Cortex of kidney (tissue), 1 donor: ENCODE measurements at places on chromosomes 3 and 15.

DNA sequence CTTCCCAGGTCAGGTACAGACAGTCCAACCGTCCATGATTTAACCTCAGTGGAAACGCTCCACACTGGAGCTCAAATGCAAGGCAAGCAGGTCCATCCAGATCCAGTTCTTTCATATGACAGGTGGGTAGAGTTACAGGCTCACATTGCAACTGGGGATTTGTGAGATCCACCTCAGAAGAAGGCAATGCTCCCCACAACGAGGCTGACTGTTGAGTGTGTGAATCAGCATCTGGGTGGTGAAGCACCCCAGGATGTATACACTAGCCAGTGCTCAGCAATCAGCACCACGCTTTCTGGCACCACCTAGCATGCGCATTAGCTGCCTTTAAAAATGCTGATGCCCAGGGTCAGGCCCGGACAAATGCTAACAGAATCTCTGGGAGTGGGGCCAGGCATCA lies 343.5 kb upstream of the ICE2 start:
- DNase-seq, result no peak

GRCh38 chr15:90165157-90165556 lies 36.0 kb upstream of the SEMA4B start:
- no peak for DNase-seq

DNA sequence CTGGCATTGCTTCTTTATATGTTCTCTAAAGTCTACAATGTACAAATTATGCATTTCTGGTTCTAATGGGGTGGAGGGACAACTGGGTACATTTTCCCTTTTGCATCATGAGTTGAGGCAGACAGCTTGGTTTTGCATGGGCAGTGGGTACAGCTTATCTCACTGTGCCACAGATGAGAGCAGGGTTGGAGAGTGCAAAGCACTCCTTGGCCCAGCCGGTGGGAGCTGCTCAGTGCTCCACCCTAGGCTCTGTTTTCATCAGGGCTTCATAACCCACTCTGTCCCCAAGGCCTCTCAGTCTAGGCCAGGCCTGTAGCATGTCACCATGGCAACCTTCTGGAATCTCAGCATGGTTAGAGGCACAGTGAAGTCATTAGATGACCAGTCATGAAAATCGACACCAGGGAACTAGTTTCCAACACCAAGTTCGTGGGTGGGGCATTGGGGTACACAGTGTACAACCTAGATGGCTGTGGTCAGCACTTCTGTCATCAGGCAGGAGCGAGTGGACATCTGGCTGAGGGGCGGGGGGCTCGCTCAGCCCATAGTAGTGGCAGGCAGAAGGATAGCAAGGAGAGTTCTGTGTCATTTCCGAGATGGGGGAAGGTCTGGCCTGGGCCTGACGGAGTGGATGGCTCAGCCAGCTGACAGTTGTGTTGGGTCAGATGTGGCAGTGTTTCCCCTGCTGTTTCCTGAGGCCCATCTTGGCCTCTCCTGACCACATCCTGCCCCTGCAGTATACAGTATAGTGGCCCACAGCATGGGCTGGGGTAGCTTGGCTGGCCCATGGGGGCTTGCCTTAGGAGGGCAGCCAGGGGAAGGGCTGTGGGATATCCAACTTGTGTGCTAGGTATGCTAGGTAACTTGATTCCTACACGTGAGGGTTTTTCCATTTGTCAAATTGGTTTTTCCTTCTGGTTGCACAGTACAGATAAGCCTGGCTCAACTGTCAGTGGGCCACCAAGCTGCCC lies 75.7 kb upstream of the PRR23C start:
- DNase-seq, result no peak

- no peak for DNase-seq
Observed at GRCh38 chr3:177459401-177459800, 262.1 kb upstream of the TBL1XR1 start.

DNA sequence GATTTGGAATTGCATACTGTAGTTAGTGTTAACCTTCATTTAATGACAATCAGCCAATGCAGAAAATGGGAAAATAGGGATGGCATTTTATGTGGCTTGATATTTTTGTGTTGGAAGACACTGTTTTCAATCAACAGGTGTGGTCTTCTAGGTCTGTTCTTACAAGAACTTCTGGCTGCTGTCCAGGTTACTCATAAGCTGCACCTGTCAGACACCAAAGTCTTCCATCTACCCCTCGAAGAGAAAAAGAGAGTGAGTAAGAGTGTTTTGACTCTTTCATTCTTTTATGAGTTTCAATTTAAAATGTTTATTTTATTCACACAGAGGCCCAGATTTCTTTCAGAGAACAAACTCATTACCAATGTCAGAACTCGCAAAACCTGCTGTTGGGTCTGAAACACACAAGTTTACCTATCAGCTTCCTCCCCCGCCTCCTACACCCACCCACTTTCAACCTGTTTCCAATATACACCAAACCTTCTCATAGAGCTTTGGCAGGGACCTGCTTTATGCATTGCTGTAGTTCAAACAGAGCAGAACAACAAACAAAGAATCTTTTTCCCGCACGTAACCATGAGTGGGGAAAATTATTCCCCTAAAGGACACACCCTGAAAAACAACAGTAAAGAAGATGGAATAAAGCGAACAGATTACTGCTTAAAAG lies 767.7 kb upstream of the ALCAM start:
- DNase-seq, result no peak

DNA sequence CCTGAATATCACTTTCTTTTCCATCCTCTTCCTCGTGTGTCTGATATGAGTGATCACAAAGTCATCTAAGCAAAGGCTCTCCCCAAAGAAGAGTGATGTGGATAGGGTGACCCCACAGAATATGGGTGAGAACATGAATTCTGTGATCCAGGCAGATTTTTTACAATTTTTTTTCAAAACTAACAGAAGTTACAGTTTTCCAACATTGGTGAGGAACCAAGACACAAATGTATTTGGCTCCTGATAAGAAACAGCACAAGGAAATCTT lies 27.0 kb downstream of the ANXA2 start:
- no peak for DNase-seq

DNA sequence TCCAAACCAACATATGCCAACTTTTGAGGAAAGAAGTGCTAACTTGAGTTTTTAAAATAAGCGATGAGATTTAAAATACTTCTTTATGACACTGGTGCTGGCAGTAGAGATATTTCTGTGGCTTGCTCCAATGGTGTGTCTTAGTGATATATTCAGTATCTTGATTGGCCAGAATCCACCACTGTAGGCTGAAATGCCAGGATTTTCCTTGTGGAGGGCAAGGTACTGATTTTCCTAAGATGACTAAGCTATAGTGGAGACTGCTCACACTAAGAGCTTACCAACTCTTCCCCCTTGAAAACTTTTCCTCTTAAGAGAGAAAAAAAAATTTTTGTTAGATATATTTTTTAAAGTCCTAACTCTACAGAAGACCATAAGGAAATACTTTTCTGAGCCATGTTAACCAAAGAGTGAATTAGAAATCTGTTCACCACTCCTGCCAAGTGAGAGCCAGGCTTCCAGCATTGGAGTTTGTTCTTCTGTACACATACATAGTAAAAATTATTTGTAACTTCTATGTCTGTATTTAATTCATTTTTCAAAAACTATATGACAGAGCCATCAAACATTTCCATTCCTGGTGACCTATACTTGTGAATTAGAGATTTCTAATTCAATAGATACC lies 109.1 kb downstream of the PPP2R3A start:
- no peak for DNase-seq

DNA sequence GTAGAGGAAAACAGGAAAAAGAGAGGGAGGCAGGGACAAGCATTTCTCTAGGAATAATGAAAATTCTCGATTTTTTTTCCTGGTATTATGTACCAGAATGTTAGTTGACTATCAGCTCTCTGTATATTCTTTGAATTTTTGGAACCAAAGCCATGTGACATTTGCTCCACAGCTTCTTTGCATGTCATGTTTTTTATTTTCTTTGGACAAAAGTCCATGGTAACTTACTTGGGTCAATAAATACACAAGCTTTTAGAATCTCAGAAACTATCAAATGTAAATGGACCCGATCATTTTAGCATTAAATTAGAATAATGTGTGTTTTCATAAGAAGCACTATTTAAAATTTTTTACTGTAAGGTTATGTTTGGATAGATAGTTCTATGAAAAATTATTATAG lies 320.5 kb downstream of the ZIC1 start:
- DNase-seq, result no peak

GRCh38 chr3:151276687-151277042 lies 1.7 kb downstream of the P2RY14 start:
- DNase-seq, result no peak

- no peak for DNase-seq
Observed at GRCh38 chr15:70012895-70013294, 84.8 kb downstream of the TLE3 start.

GRCh38 chr15:57064033-57064432 lies 145.6 kb downstream of the TCF12 start:
- no peak for DNase-seq

- DNase-seq, result no peak
Observed at GRCh38 chr3:134477938-134478337, 7.8 kb downstream of the ANAPC13 start.

GRCh38 chr15:70584838-70585706 lies 178.3 kb downstream of the UACA start:
- no peak for DNase-seq

DNA sequence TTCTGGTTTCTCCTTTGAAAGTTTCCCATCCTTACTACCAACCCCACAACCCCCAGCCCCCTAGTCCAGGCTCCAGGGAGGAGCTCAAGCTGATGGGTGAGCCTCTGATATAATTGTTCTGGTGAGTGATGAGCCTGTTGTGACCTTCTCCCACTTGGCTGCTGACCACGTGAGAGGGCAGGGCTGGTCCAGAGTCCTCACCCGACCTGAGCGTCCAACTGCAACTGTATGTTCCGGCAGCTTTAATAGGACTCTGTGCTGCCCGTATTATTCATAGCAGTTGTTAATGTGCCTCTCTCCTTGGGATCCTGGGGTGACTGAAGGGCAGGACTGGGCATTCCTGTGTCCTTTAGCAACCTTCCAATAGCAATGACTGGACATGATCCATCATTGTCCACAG lies 56.2 kb downstream of the B3GNT5 start:
- no peak for DNase-seq

GRCh38 chr3:25547103-25547502 lies 117.6 kb downstream of the TOP2B start:
- no peak for DNase-seq

DNA sequence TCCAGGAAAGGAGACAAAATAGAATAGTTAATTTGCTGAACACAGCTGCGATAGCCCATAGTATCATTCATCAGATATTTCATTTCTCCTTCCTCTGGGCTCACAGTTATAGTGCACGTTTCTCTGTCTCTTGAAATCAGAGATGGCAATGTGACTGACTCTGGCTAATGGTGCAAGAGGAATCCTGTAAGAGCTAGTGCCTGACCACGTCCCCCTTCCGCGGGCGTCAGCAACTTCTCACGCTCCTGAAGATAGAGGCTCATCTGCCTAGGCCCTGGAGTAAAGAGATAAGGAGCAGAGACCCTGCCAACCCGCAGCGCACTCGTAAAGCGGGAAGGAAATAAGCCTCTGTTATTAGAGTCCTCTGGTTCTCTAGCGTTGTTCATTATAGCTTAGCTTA lies 391.8 kb downstream of the VPS13C start:
- no peak for DNase-seq
